Hematopoietic multipotent progenitor cell treated with erythropoietin and hydrocortisone succinate and interleukin-3 and kit ligand, for 15 days (in vitro differentiated cells): ENCODE measurements at places on chromosomes 7 and 10.

DNA sequence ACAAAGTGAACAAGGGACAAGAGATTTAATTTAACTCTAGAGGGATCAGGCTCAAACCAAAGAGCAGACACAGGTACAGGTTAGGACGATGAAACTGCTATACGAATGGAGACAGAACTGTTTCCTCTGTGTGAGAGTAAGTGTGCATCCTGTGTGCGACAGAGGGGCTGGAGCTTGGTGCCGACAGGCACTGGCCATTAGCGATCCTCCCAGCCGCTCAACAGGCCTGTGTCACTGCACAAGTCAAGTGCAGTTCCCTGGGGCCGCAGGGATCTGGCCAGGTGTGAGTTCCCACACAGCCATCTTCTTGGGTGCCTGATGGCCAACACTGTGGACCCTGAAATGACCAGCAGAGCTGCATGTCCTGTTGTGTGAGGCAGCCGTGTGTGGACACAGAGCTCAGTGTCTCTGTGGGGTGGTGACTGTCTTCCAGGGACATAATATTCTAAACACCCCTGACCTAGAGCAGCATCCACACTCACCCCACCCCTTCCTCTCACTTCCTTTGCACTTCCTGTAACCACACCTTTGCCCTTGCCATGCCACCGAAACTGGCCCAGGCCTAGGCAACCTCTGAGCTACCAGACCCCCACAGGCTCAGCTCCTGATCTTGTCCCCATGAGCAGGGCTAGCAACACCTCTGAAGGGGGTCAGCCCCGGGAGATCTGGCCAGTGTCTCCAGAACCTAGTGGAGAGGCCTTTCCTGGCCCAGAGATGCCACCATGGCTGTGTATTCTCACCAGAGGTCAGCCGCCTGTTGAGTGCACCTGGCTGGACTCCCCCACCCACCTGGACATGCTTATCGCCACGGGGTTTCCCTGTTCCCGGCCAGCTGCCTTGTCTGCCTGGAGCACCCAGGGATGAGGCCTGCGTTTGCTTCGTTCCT lies 11.7 kb upstream of the TBRG4 start:
- no peak for DNase-seq

- DNase-seq = no peak
Observed at GRCh38 chr7:31076641-31077310, 24.7 kb downstream of the ADCYAP1R1 start.

DNA sequence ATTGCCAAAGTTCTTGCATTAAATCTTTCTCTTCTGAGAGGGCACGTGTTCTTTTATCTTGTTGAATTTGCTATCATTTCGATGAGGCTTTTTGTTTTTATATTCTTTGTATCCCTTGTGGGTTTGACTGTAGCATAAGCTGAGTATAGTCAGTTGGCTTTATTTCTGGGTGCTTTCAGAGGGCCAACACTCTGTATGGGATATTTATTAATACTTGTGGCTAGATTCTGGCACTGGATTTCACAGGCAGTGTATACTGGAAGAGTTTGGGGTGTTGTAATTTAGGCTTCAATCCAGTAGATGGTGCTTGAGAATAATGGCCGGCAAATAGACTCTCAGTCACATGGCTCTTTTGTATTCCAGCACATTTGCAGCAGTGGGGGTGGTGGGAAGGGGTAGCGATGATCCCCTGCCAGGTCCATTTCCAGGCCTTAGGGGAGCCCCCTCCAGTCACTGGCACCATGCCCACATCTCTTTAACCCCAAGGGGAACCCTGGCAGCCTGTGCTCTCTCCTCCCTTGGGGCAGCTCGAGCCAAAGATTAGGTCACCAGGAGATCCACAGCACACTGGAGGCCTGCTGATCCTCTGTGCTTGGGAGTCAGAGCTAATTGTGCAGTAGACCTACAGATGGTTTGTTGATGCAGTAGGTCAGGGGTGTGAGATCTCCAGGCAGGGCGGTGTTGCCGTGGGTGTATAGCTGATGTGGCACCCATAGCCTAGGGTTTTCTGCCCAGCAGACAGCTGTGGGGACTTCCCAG lies 81.8 kb downstream of the PTPN20 start:
- no peak for DNase-seq

DNA sequence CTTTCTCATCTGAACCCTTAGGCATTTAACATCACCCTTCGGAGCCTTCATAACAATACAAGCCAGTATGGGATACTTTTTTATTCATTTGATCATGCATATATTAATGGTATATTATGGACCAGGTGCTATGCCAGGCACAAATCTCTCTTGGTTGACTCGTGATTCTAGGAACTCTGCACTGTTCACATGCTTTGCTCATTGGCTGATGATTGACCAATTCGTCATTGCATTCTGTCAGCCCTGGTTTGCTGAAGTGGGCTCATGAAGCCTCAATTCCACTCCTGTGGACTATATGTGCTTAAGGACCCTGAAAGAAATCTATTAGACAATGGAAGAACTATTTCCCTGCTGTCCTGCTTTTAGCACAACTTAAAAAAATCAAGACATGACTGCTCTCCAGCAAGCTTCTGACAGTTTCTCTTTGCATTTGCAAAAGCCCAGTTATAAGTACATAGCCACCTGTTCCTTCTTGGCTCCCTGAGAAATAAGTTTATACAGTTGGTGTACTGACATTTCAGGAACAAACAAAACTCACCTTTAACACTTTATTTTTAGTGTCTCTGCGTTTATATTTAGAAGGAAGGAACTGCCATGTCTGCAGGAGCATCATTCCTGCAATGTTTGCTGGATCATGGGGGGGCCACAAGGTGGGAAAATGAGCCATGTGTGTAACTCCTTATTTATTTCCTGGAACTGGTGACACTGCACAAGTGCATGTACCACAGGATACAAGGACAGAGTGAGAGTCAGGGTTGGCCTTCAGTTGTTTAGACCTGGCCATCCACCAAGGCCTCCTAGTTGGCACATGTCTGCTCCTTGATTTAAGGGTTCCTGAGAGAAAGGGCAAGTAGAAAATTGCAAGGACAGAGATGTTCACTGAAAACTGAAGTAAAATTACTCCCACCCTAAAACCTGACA lies 146.0 kb upstream of the NAMPT start:
- DNase-seq = no peak

GRCh38 chr10:5354068-5354467 lies 10.7 kb upstream of the UCN3 start:
- DNase-seq = no peak

DNA sequence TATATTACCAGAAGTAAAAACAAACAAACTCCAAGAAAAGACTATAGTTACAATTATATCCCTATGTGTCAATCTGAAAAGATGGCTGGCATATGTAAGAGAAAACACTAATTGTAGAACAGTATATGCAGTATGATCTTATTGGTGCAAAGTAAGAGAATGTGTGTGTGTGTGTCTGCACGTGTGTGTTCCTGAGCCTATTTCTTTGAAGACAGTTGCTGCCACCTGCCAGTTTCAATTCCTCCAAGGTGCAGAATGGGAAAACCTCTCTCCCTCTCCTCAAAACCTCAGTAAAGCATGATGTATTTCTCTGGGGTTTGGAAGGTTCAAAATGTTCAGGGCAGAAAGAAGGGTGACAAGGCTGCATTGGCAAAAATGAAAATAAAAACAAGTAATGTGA lies 8.8 kb upstream of the SFTPA1 start:
- DNase-seq = no peak

DNA sequence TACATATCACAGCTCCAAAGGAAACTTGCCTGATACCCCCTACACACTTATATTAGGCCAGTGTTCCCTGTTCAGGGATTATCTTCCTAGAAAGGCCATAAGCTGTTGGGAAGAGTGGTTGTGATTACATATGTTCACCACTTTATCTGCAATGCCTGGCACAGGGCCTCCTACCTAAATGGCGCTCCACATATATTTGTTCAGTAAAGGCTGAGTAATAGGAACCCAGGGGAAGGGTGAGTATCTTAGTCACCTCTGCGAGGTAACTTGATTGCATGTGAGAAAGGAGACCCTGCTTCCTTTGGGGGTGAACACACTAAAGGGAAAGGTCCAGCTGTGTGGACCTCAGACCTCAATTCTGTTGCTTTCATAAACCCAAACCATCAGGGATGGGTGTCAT lies 896.0 kb downstream of the LRMDA start:
- no peak for DNase-seq

DNA sequence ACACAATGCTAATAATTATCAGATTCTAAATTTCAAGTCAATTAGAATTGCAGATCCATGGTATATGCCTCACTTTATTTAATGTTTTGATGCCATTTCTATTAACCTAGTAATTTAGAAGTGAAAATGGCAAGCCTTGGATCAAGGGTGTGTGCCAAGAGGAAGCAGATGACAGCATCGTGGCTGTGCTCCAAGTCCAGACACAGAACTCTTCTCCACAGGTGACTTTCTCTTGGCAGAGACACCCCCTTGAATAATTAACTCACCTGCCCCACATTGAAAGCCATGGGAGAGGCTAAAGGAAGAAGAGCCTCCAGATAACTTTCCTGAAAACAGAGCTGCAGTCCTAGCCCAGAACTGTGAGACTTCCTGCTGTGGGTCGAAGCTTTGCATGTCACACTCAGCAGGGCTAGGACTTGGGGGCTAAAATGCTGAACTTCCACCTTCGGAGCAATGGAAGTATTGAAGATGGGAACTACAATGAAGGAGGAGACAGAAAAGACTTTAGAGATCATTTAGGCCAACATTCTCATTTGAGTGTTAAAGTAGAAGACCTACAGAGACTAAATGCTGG lies 996 bp upstream of the C10orf90 start:
- no peak for DNase-seq

- DNase-seq = no peak
Observed at GRCh38 chr7:71424166-71425035, 292.5 kb downstream of the GALNT17 start.

- DNase-seq = no peak
Observed at GRCh38 chr10:98380493-98381339, 34.3 kb downstream of the PYROXD2 start.

- no peak for DNase-seq
Observed at GRCh38 chr10:132030898-132031463, 34.8 kb upstream of the JAKMIP3 start.

GRCh38 chr10:128711806-128712205 lies 585.6 kb upstream of the MKI67 start:
- no peak for DNase-seq

GRCh38 chr10:78614744-78615143 lies 454.0 kb upstream of the ZMIZ1 start:
- DNase-seq = no peak

GRCh38 chr10:4848356-4849041 lies 22.5 kb downstream of the AKR1E2 start:
- DNase-seq = peak; percentile 84

GRCh38 chr7:122886357-122887081 lies at the start of gene CADPS2:
TSS of gene CADPS2 (minus strand) at chr7:122886460. CDS start at chr7:122886337, 123 bp downstream.
- no peak for DNase-seq

DNA sequence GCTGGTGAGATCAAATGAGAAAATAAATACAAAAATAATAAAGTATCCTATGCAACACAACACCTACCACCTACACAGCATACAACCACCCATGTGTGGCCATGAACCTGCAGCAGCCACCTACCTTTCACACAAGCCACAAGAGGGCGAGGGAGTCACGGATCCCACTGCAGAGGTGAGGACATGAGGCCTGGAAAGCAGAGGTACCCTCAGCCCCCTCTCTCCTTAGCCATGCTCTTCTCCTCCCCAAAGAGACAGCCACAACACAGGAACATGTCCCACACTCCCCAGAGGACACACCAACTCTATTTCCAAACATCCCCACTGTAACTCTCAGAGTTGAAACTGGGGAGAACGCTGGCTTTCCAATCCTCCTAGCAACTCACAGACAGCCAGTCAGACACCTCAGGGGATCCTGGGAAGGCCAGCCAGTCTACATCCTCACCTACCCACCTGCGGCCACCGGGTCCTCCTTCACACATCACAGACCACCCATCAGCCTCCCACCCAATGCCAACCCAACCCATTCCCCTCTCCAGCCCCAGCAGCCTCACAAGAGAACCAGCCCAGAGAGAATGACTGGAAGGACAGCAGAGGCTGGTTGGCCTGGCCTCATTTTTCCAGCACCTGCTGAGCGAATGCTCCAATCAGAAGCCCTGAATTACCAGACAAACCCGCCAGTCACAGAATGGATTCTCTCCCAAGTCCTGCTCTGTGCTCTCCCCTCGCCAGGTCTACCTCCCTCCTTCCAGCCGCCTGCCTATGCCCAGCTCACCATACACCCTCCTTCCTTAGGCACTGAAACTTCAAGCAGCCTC lies 18.4 kb downstream of the DLG5 start:
- DNase-seq = no peak

GRCh38 chr7:89994483-89994882 lies 159.8 kb upstream of the STEAP1 start:
- no peak for DNase-seq

DNA sequence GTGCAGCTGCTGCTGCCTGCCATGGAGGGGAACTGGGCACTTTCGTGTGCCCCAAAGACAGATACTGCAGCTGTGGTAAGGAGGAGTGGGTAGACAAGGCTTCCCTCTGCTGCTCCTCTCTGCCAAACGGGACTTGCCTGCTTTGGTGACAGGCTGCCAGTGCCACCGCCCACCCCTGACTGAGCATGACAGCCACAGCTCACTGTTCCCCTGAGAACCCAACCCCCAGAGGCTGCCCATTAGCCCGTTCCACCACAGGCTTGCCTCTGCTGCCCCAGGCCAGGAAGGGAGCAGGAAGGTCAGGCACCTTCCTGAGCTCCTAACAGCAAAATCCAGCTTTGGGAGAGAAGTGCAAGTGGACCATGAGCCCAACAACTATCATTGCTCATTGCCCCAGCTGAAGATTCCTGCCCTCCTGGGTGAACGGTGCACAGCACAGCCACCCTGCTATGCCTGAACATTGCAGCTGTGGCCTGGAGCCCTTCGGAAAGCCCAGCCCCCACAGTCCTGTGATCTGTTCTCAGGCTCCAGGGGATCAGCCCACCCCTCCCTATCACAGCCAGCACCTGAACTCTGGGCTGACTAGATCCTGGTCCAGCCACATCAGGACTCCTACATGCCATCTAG lies 58.7 kb upstream of the ANTXRL start:
- DNase-seq = peak; percentile 22

- no peak for DNase-seq
Observed at GRCh38 chr7:78924581-78924980, 528.9 kb downstream of the MAGI2 start.

DNA sequence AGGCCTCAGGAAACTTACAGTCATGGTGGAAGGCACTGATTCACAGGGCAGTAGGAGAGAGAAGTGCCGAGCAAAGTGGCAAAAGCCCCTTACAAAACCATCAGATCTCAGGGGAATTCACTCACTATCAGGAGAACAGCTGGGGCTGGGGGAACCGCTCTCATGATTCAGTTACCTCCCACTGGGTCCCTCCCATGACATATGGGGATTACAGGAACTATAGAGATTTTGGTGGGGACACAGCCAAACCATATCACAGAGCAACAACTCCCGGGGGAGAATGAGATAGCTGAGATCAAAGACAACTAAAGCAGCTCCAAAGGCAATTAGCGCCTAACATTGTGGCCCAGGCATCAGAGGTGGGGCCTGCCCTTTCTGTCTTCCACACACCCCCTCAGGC lies 85.4 kb upstream of the VOPP1 start:
- DNase-seq = no peak

GRCh38 chr7:14938181-14938580 lies 35.6 kb upstream of the DGKB start:
- DNase-seq = no peak

- no peak for DNase-seq
Observed at GRCh38 chr10:23980094-23980493, 228.8 kb upstream of the KIAA1217 start.
